ENCODE measurements at places on chromosomes 1 and 21. TPM values are rescaled to one million over a fixed set of nuclear protein-coding genes. Genes with fewer than 3 reads are reported as not detected.

- peak; percentile 87 for DNase-seq
Observed at GRCh38 chr1:8239039-8239305, 78.9 kb upstream of the SLC45A1 start.

Gene MPL
- total RNA-seq, result 0.76 TPM

GRCh38 chr1:6652986-6653385 is 28.3 kb downstream of the THAP3 start:
- DNase-seq, result no peak

GRCh38 chr1:220891224-220892085 is 12.2 kb downstream of the HLX start:
- no peak for DNase-seq

GRCh38 chr1:111603979-111604378 is 15.6 kb upstream of the RAP1A start:
- no peak for DNase-seq

- DNase-seq, result peak; percentile 4
Observed at GRCh38 chr21:33541105-33541711, 709 bp downstream of the GART start.

Gene OR2T29
- total RNA-seq, result not detected

GRCh38 chr1:37845786-37846185 is 13.6 kb downstream of the MTF1 start:
- no peak for DNase-seq

Gene TTC22
- total RNA-seq, result 24.1 TPM

Gene VTCN1
- total RNA-seq, result 3.6 TPM

- no peak for DNase-seq
Observed at GRCh38 chr1:151618470-151618869, 6.6 kb downstream of the SNX27 start.

Gene RCC1
- 134 TPM for total RNA-seq

GRCh38 chr1:169484683-169485430 is 887 bp downstream of the SLC19A2 start:
- DNase-seq, result no peak

DNA sequence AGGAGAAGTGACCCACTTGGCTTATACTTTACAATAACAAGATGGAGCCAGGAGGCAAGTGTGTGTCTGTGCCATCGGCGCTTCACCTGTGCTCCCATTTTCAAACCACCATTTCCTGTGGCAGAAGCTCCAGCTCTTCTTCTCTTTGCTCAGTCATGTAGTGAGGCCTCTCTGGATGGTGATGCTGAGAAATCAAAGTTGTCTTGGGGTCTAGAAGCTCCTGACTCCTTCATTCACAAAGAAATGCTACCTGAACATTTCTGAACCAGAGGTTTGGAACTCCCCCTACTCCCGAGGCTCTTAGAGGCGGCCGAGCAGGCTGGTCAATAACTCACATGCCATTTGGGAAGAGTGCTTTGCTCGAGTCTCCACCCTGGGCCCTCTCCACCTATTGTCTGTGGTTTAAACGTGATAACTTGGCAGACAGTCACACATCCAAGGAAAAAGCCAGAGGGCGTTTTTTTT is 18.0 kb downstream of the SLAMF1 start:
- no peak for DNase-seq

- no peak for DNase-seq
Observed at GRCh38 chr21:34651642-34652041, 17.2 kb upstream of the CLIC6 start.

Gene CYP4A11
- not detected for total RNA-seq

DNA sequence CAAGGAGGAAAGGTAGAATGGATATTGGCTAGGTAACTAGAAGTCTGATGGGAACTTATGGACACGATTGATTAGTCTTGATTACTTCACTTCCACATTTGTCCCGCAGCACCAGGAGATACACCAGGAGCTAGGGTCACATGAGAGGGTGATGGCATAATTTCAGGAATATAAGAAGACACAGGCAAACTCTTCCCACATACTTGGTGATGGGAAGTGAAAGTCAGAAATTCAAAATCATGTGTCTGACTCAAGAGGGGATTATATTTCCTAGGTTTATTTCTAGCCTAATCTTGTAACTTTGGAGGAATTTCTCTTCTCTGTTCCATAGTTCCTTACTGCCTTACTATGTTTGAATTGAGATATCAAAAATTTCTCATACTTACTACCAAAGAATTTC is 185.0 kb downstream of the PBX1 start:
- DNase-seq, result no peak

DNA sequence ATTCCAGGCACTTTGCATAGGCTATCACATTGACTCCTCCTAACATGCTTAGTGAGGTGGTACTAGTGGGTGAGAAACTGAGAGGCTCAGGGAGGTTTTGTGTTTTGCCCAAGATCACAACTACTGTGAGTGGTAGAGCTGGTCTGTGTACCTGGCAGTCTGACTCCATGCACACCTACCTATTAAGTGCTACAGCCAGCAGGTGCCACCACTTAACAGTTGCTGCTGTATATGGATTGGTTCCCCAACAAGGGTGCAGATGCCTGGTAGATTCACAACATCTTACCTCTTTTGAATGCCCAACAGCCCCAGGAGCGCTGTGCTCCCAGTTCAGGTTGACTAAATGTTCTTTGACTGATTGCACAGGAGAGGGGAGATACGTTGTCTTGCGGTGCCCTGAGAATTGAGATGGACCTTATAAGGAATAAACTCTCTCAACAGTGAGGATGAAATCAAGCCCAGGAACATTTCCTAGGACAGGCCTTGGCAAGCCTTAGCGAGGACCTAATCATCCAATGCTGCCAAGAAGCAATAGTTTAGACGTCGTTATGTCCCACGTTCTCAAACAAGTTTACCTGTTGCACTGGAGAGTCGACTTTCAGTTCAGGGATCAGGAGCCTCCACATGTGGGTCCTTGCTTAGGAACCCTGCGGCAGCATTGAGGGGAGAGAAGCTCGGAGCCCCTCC is 78.9 kb upstream of the F3 start:
- DNase-seq, result no peak

Gene GABPA
- 20.5 TPM for total RNA-seq

GRCh38 chr21:38691631-38692030 is 114.1 kb upstream of the ETS2 start:
- no peak for DNase-seq

DNA sequence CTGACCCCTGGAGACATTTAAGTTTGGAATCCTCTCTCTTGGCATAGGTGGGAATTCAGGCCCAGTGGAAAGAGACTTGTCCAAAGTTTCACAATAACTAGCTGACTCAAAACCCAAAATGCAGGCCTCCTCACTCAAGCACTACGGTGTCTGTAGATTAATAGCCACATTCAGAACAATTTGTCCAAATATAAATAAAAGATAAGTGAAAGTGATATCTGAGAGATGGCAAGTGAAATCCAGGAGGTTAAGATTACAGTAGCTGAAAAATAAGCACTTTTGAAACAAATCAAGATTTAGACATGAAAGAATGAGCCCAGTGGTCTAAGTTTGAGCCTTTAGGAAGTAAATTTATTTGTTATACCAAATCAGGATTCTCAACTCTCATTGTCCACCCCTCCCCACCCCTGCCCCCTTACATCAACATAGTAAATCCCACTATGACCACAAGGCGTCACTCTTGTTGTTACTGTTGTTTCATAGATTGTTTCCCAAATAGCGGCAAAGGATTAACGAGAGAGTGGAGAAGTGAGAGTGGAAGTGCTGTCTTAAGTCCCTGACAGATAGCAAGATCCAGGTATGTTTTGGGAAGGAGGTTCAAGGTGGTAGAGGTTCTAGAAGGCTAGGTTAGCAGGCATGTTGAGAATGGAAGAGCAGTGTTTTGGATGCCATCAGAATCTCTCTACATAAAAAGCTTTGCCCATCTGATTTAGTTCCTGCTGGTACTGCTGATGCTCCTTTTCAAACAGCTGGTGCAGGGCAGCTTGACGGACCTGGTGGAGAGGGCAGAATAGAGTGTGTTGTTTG is 7.1 kb upstream of the TPM3 start:
- DNase-seq, result no peak

Gene RGSL1
- total RNA-seq, result not detected

GRCh38 chr1:39405358-39405757 is 86.1 kb upstream of the BMP8A start:
- no peak for DNase-seq

DNA sequence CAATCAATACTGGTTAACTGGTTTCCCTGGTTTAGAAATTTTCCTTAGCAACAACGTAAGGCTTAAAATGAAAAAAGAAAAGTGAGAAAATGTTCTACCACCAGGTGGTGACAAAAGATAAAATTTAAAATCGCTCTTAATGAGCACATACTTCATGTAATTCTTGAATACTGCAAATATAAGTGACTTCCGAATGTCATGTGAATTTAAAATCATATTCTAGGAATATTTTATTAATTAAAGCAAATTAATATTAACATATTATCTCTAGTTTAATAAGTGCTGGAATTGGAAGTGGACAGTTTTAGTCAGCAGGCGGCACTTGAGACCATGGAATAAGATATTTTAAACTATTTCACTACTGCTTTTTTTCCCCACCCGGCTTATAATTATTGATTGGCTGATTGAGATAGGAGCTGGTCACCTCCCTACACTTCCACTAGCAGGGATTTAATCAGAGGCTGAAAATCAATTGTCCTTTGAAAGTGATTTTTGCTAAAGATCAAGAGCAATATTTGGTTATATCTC is 5.0 kb upstream of the ADAMTS1 start:
- DNase-seq, result no peak

Gene FLG
- not detected for total RNA-seq

GRCh38 chr1:25194572-25195020 is 37.7 kb downstream of the SYF2 start:
- DNase-seq, result no peak

Gene CLCA1
- total RNA-seq, result not detected

Gene ADAMTS4
- total RNA-seq, result not detected

Gene TMCC2
- total RNA-seq, result 0.80 TPM

GRCh38 chr1:243798726-243799125 is 51.3 kb downstream of the AKT3 start:
- DNase-seq, result peak; percentile 47

Gene FRRS1
- total RNA-seq, result 4.1 TPM

Gene ATP6V1G3
- not detected for total RNA-seq

GRCh38 chr1:194342484-194343262 is 1156.3 kb upstream of the B3GALT2 start:
- DNase-seq, result no peak

DNA sequence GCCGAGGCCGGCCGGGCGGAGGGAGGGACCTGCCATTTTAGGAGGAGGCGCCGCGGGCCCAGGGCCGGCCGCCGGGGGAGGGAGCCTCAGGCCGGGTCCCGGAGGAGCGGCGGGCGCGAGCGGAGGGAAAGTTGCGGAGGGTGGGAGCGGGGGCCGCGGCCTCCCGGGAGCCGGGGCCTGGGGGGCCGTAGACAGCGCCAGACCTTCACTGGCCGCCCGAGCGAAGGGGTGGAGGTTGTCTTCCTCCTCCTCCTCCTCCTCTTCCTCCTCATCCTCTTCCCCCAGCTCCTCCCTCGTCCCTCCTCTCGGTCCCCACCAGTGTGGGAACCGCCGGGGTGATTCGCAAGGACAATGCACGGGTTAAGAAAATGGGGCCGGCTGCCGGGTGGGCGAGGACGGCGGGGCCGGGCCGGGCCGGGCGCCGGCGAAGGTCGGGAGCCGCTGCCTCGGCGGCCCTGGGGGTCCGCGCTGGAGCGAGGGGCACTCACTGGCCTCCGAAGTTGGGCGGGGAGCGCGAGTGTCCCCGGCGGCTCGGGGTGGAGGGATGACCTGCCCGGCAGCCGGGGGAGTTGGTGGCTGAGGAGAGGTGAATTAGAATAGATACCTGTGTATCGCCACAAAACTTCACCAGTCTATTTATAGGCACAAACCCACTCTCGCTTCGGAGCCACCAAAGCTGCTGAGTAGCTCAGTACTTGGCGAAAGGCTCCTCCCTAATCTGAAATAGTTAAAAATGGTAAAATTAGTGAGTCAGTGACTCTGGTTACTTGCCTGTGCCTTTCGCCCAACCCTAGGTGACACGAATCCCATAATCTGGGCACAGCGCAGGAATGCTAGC is 1.3 kb downstream of the DYRK1A start:
- peak; percentile 34 for DNase-seq

GRCh38 chr1:182709225-182709764 is 24.9 kb upstream of the RGS8 start:
- DNase-seq, result no peak

- no peak for DNase-seq
Observed at GRCh38 chr1:94723894-94724293, 96.3 kb upstream of the SLC44A3 start.

Gene IFNGR2
- 16.0 TPM for total RNA-seq

DNA sequence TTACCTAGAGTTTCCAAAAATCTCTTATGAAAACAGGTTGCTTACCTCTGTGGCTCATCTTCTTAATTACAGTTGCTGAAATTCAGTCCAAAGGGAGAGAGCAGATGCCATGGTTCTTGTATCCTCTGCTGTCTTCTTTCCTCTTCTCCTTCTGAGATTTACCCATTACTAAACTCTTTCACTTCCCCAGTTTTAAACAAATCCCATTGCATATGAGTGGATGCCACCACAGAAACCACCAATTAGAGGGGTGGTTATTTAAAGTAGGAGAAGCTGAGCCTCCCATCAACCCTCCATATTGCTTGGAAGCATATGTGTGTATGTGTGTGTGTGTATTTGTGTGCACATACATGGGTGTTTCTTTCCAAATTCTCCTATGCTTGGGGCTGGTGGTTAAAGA is 128.5 kb upstream of the KCNK1 start:
- DNase-seq, result no peak

Gene PTCH2
- 0.83 TPM for total RNA-seq

GRCh38 chr1:39576016-39576657 is 453 bp downstream of the PABPC4 start:
- DNase-seq, result peak; percentile 43

DNA sequence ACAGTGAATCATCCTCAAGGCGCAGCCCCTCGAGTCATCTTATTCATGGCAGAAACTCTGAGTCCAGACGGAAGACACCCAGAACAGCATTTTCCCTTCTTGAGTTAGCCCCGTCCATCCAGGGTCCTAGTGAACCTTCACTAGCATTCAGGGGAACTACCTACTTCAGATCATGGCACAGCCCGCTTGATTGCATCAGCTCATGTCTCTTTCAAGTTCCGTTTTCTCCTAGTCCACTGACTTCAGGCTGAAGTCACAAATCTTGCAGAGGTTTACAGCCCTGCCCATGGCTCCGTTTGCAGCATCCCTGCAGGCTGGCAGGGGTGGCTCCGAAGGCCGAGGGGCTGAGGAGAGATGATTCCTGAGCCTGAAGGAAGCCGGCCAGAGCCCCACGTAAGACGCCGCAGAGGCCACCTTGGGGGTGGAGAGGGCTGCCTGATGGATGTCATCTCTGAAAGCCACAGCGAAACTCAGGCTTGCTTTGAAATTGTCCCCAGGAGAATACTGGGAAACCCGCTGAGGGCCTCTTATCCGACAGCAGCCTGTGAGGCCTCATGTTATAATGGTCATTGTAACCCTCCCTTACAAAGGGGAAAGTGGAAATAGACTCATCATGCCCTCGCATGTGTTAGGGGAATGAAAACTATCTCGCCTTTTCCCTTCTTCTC is 310.2 kb upstream of the AJAP1 start:
- no peak for DNase-seq

Data from PC-9 (cell line).